ENCODE measurements at places on chromosomes 12 and 14. TPM values are rescaled to one million over a fixed set of nuclear protein-coding genes. Genes with fewer than 3 reads are reported as not detected.

KRT78 gene
- total RNA-seq, result not detected

CATSPERB gene
- total RNA-seq, result not detected

CLEC7A gene
- total RNA-seq, result not detected

PTCSC3 gene
- total RNA-seq, result not detected

DIO2 gene
- total RNA-seq, result not detected

DNA sequence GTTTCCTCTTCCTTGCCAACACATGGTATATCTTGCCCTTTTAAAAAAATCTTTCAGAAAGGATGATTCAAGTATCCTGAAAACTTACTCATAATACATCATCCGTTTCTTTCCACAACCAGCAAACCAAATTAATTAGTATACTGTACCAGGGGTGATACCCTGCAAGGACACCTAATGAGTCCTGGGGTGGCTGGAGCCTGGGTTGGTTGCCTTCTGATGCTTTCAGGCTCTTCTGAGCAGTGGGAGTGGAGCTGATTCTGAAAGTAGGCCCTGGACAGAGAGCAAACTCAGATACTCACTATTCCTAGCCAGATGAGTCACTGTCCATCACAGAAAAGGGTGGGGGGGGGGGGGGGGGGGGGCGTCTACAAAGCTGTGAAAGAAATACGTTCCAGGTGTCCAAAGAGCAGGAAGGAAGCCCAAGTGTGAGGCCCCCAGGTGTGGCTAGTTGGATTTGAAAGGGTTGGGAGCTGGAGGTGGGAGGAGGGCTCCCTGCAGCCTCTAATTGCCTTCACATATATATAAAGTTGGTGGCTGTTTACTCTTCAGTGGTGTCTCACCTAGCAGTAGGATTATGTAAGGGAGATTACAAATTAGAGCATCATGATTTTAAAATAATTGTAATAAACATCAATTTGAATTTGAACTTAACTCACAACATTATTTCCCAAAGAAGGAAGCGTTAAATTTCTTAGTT is 36.5 kb downstream of the FBXO33 start:
- no peak for DNase-seq

DNA sequence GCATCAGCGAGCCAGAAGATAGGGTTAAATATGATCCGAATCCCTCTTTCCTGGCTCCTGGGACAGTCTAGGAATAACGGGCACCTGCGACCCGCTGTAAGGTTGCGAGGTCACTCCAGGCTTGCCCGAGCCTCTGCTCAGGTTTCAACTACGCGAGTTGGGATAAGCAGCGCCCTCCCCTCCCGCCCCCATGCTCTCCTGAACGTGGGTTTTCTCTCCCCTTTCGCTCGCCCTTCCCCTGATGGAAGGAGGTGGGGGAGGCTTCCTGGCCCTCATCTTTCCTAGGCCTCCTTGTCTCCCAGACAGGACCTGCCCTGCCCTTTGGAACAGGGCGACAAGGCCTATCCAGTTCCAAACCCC is 753 bp upstream of the ATP5MC2 start:
- no peak for DNase-seq

- no peak for DNase-seq
Observed at GRCh38 chr12:56941299-56942017, 7.2 kb upstream of the SDR9C7 start.

DNA sequence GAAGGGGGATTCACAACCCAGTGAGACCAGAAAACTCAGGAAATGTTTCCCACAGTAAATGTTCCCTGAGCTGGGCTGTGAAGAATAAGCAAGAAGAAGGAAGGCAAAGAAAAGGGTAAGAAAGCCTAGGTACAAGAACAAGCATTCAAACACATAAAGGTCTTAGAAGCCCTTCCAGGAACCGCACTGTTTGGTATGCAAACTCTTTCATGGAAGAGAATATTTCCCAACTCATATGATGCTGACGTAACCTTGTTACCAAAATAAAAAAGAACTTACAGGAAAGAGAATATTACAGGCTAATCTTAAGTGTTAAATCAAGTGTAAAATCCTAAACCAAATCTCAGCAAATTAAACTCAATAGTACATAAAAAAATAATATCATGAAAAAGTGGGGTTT is 23.6 kb downstream of the MED6 start:
- no peak for DNase-seq

DNA sequence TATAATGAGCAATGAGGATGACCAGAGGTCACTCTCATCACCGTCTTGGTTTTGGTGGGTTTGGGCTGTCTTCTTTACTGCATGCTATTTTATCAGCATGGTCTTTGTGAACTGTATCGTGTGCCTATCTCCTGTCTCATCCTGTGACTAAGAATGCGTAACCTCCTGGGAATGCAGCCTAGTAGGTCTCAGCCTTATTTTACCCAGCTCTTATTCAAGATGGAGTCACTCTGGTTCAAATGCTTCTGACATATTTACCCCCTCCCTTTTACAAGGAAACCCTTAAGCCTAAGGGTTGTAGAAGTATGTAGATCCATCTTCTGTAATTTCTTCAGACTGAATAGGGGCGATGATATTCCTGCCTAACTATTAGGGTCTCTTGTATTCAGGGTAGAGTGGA is 8.4 kb downstream of the IFI27L1 start:
- DNase-seq, result no peak

GRCh38 chr12:114799574-114800487 is 115.9 kb upstream of the TBX3 start:
- DNase-seq, result no peak

DNA sequence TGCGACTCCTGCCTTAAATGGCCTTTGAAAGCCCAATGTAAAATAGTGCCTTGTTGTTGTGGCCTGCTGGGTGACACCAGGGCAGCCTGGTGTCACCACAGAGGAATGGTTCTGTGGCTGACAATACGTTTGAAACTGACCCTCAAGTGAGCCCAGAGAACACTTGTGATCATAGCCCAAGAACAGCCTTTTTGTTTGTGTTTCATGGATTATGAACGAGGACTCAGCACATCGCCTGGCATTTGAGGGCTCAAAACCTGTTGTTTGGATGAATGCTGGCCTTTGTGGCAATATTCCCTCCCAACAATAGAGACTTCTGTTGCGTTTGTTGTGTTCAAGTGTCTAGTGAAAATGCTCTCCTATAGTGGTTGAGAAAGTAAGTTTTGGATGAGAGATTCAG is 48.5 kb downstream of the TSPAN9 start:
- DNase-seq, result no peak

GRCh38 chr12:14896521-14897169 is 11.0 kb upstream of the MGP start:
- DNase-seq, result no peak

GRCh38 chr12:50309950-50310349 is 26.6 kb upstream of the LIMA1 start:
- DNase-seq, result no peak

DNA sequence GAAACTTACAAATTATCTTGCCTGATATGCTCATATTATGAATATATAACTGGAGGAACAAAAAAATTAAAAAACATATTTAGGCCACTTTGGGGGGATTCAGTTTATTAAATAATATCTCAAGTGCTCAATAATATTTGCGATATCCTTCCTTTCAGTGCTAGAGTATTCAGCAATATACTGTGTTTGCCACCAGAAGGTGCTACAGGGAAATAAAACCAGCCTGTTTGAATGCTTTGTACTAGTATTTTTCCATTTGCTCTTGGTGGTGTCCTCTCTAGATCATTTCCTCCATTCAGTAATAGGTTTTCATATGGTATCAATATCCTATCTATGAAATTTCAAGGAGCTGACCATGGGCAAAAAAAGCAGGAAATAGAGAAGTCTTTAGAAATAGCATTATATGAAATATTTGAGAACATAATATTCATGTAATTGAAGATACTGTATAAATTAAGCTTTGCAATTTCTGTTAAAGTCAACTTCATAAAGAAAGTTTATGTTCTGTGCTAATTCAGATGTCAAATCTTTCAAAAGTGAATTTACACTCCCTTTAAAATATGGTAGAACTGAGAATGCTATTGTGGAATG is 106.2 kb upstream of the NAV3 start:
- no peak for DNase-seq

DNA sequence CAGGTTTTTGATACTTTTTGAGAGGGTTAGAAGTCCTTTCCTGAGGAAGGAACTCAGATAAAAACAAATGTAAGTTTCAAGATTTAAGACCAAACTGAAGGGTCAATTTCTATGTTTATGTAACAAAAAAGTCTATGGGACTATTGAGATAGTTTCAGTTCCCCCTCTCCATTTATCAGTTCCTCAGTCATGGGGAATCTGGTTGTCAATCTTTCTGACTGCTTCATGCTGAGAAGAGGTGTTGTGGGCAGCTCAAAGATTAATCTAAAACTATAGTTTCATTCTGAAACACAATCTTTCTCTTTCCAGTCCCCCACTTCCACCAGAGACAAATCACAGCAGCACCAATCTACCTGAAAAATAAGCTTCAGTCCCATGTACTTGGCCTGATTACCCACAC is 93.7 kb downstream of the KCNMB4 start:
- no peak for DNase-seq

- no peak for DNase-seq
Observed at GRCh38 chr14:66022526-66022925, 463.6 kb upstream of the CCDC196 start.
